ENCODE measurements at places on chromosomes 2 and 18. TPM values are rescaled to one million over a fixed set of nuclear protein-coding genes. Genes with fewer than 3 reads are reported as not detected.

DNA sequence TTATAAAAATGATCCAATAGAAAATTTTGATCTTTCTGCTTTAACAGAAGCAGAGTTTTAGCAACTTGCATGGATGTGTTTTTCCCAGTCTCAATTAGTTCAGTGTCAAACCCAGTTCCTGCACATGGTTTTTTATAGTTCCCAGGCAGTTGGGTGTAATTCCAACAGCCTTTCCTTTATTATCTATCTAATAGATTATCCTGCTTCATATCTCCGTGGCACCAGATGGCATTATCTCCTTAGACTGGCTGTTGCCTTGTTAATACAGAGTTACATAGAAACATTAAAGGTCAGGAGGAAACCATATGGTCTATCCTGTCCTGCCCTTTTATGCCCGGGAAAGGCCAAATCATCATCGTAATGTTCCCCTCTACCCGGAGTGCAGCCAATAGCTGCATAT is 400.9 kb upstream of the SMIM21 start:
- H3K27me3 ChIP-seq, result no peaks in the 10 kb centered on the region
- no peak overlapping the region for H3K4me3 ChIP-seq
- H3K4me1 ChIP-seq, result no peaks in the 10 kb centered on the region
- no peak overlapping the region for H3K27ac ChIP-seq

- H3K36me3 ChIP-seq, result peaks cover 2% of the 10 kb centered on the region
- H3K27me3 ChIP-seq, result peaks cover 54% of the 10 kb centered on the region
- no peak for DNase-seq
Observed at GRCh38 chr2:136141510-136142149, 23.7 kb upstream of the CXCR4 start.

- DNase-seq, result no peak
- H3K27ac ChIP-seq, result no peak overlapping the region
- H3K4me1 ChIP-seq, result peaks cover 22% of the 10 kb centered on the region
- peaks cover 2% of the 10 kb centered on the region for H3K36me3 ChIP-seq
- H3K4me3 ChIP-seq, result peak overlapping the region; percentile 87
- no peaks in the 10 kb centered on the region for H3K27me3 ChIP-seq
Observed at GRCh38 chr2:213285404-213285803, 1.1 kb downstream of the SPAG16 start.

- DNase-seq, result no peak
- no peaks in the 10 kb centered on the region for H3K36me3 ChIP-seq
- no peak overlapping the region for H3K27ac ChIP-seq
- no peaks in the 10 kb centered on the region for H3K4me1 ChIP-seq
- no peak overlapping the region for H3K4me3 ChIP-seq
Observed at GRCh38 chr18:7413906-7414305, 153.2 kb upstream of the PTPRM start.

GRCh38 chr2:24712296-24712695 is 80.9 kb downstream of the PTRHD1 start:
- H3K27me3 ChIP-seq, result no peaks in the 10 kb centered on the region
- no peak for DNase-seq
- H3K36me3 ChIP-seq, result peaks cover 28% of the 10 kb centered on the region
- no peak overlapping the region for H3K4me3 ChIP-seq
- H3K4me1 ChIP-seq, result peaks cover 2% of the 10 kb centered on the region
- H3K27ac ChIP-seq, result no peak overlapping the region

- H3K4me1 ChIP-seq, result no peaks in the 10 kb centered on the region
- peak; percentile 59 for DNase-seq
- peaks cover 1% of the 10 kb centered on the region for H3K27me3 ChIP-seq
- no peaks in the 10 kb centered on the region for H3K36me3 ChIP-seq
Observed at GRCh38 chr2:84302513-84303412, 156.3 kb downstream of the SUCLG1 start.

DNA sequence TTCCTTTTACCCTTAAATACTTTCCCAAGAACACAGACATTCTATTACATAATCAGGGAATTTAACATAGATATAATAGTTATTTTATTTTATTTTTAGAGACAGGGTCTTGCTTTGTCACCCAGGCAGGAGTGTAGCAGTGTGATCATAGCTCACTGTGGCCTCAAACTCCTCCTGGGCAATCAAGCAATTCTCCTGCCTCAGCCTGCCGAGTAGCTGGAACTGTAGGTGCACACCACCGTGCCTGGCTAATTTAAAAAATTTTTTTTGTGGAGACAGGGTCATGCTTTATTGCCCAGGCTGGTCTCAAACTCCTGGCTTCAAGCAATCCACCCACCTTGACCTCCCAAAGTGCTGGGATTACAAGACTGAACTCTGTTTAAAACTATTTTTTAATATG is 45.6 kb downstream of the SLC4A1AP start:
- no peak overlapping the region for H3K27ac ChIP-seq
- peaks cover 3% of the 10 kb centered on the region for H3K27me3 ChIP-seq
- DNase-seq, result no peak
- no peaks in the 10 kb centered on the region for H3K36me3 ChIP-seq

DNA sequence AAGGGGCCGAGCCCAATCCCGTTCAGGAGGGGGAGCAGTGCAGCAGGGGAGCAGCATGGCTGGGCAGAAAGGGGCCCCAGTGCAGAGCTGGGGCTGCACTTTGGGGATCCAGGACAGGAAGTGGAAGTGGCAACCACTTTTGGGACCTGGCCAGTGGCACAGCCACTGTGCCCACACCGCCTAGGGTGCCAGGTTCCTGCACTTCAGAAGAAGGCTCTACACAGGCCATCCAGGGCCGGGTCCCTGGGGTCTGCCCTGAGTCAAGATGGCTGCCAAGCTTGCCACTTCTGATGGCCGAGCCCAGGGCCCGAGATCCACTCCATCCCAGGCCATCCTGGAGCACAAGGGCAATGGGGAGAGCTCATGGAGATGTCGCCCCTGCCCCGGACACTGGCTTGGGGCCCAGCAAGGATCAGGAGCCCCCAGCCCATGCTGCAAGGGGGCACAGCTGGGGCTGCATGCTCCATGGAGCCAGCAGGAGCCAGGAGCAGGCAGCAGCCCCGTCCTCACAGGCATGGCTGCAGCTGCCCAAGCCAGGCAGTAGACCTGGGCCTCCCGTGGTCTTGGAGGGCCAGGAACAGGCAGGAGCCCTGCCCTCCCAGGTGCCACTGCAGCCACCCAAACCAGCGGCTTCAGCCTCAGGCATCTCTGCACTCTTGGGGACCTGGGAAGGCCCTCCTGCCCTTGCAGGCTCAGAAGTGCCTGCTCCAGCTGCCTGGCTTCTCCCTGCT is 35.0 kb upstream of the ID2 start:
- H3K4me3 ChIP-seq, result no peak overlapping the region
- H3K4me1 ChIP-seq, result peaks cover 5% of the 10 kb centered on the region
- no peaks in the 10 kb centered on the region for H3K27me3 ChIP-seq
- no peak overlapping the region for H3K27ac ChIP-seq

DNA sequence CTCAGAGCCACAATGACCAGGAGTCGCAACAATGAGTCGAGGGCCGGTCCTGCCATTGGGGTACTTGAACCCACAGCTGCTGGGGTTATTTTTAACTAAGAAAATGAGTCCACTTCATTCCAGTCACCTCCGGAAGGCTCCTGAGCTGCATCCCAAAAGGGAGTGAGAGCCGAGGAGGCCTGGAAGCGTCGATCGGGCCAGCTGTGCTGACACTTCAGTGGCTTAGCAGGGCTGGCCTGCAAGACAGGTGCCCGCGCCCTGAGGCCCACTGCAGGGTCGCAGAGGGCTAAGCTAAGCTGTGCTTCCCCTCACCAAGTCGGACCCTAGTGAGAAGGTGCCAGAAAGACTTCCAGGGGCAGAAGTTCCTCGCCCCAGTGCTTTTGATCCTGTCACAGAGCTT is 21.1 kb downstream of the TBC1D8 start:
- H3K27ac ChIP-seq, result no peak overlapping the region
- no peaks in the 10 kb centered on the region for H3K36me3 ChIP-seq
- peaks cover 13% of the 10 kb centered on the region for H3K27me3 ChIP-seq
- no peak overlapping the region for H3K4me3 ChIP-seq

GRCh38 chr2:178811901-178812300 is 4.7 kb upstream of the TTN start:
- no peak overlapping the region for H3K27ac ChIP-seq
- no peaks in the 10 kb centered on the region for H3K4me1 ChIP-seq
- no peak overlapping the region for H3K4me3 ChIP-seq
- no peaks in the 10 kb centered on the region for H3K27me3 ChIP-seq
- H3K36me3 ChIP-seq, result no peaks in the 10 kb centered on the region
- DNase-seq, result no peak

GRCh38 chr2:159154366-159154765 is 132.1 kb downstream of the WDSUB1 start:
- no peaks in the 10 kb centered on the region for H3K36me3 ChIP-seq
- peaks cover 3% of the 10 kb centered on the region for H3K4me1 ChIP-seq
- H3K27ac ChIP-seq, result no peak overlapping the region
- no peak for DNase-seq
- peaks cover 15% of the 10 kb centered on the region for H3K27me3 ChIP-seq

DNA sequence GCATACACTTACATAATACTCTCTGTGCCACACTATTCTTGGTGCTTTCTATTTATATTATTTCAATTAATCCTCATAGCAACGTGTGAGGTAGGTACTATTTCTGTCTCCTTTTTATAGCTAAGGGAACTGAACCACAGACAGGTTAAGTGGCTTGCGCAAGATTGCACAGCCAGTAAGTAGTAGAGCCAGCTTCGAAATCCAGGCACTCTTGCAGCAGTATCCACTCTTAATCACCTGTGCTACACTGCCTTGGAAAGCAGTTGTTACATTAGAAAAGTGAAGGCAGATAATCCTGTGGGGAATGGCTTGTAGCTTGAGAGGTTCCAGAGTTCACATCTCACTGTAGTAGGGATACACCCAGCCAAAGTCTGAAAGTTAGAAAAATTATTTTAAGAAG is 198.3 kb downstream of the LDLRAD4 start:
- no peak overlapping the region for H3K27ac ChIP-seq
- no peaks in the 10 kb centered on the region for H3K27me3 ChIP-seq
- DNase-seq, result no peak
- H3K4me3 ChIP-seq, result no peak overlapping the region
- H3K36me3 ChIP-seq, result peaks cover 1% of the 10 kb centered on the region

DNA sequence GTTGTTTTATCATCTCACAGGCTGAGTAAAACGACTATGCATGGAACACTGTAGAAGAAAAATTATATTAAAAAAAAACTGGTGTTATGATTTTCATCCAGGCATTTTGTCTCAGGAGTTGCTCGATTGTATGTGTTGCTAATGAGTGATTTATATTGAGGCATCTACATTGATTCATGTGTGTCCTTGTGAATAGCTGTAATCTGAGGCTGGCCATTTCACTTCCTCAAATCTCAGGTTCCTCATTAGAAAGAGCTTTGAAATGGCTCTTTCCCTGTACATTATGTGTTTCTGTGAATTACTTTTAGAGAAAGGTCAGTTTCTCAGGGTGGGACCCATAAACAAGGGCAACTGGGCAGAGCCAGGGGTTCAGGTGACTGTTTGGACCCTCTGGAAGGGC is 2.3 kb downstream of the IL18R1 start:
- peak overlapping the region; percentile 98 for H3K4me3 ChIP-seq
- H3K27ac ChIP-seq, result no peak overlapping the region
- H3K36me3 ChIP-seq, result peaks cover 32% of the 10 kb centered on the region
- H3K27me3 ChIP-seq, result no peaks in the 10 kb centered on the region
- DNase-seq, result no peak
- H3K4me1 ChIP-seq, result peaks cover 41% of the 10 kb centered on the region

GRCh38 chr2:75589391-75590105 is 28.8 kb upstream of the EVA1A start:
- no peaks in the 10 kb centered on the region for H3K36me3 ChIP-seq
- DNase-seq, result no peak
- H3K27me3 ChIP-seq, result peaks cover 15% of the 10 kb centered on the region
- no peak overlapping the region for H3K4me3 ChIP-seq
- no peak overlapping the region for H3K27ac ChIP-seq

- H3K4me1 ChIP-seq, result peaks cover 13% of the 10 kb centered on the region
- no peak for DNase-seq
- no peaks in the 10 kb centered on the region for H3K27me3 ChIP-seq
- H3K36me3 ChIP-seq, result peaks cover 11% of the 10 kb centered on the region
- no peak overlapping the region for H3K27ac ChIP-seq
- H3K4me3 ChIP-seq, result no peak overlapping the region
Observed at GRCh38 chr2:70009762-70010575, 48.5 kb upstream of the ASPRV1 start.

GRCh38 chr2:118046634-118047210 is 32.9 kb upstream of the CCDC93 start:
- H3K27ac ChIP-seq, result no peak overlapping the region
- H3K27me3 ChIP-seq, result peaks cover 45% of the 10 kb centered on the region
- DNase-seq, result no peak
- H3K4me1 ChIP-seq, result peaks cover 11% of the 10 kb centered on the region
- no peak overlapping the region for H3K4me3 ChIP-seq

GRCh38 chr2:69180227-69180626 is 167.2 kb downstream of the ANTXR1 start:
- H3K4me1 ChIP-seq, result no peaks in the 10 kb centered on the region
- DNase-seq, result no peak
- H3K27ac ChIP-seq, result no peak overlapping the region
- H3K27me3 ChIP-seq, result peaks cover 29% of the 10 kb centered on the region
- no peaks in the 10 kb centered on the region for H3K36me3 ChIP-seq

- H3K27me3 ChIP-seq, result peaks cover 11% of the 10 kb centered on the region
- H3K4me1 ChIP-seq, result no peaks in the 10 kb centered on the region
- H3K36me3 ChIP-seq, result no peaks in the 10 kb centered on the region
- no peak overlapping the region for H3K27ac ChIP-seq
Observed at GRCh38 chr18:48308027-48308635, 101.1 kb downstream of the ZBTB7C start.

ERFE gene
- not detected for total RNA-seq

SPC25 gene
- total RNA-seq, result 42.1 TPM

PSMA8 gene
- total RNA-seq, result 0.82 TPM

CCDC74A gene
- 4.6 TPM for total RNA-seq

SCN7A gene
- total RNA-seq, result not detected

EVX2 gene
- total RNA-seq, result not detected

RGPD4 gene
- total RNA-seq, result 0.54 TPM

Measured in activated CD8-positive, alpha-beta memory T cell treated with anti-CD3 and anti-CD28 coated beads, Interleukin-2, amount 10 ng/mL, durations not matched to agents 7 days and 5 days (primary cell).